ENCODE measurements at places on chromosomes 12 and 14.

DNA sequence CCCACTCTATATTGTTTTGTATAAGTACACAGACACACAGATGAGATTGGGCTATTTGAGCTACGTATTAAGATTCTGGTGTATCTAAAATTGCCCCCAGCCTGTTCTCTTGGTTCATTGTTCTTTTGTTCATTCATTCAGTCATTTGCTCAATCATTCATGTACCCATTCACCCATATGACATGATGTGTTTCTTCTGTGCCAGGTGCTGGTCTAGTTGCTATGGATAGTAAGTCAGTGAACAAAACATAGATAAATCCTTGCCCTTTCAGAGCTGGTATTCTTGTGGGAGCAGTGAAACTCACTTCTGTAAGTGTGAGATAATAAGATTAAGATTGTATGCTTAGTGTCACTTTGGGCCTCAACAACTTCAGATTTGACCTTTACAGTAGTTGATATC, 191.3 kb downstream of the TMTC2 start:
- no peak for DNase-seq

GRCh38 chr12:29589851-29590250, 92.4 kb upstream of the OVCH1 start:
- DNase-seq: no peak

GRCh38 chr12:19052689-19053088, 76.8 kb upstream of the PLEKHA5 start:
- no peak for DNase-seq

DNA sequence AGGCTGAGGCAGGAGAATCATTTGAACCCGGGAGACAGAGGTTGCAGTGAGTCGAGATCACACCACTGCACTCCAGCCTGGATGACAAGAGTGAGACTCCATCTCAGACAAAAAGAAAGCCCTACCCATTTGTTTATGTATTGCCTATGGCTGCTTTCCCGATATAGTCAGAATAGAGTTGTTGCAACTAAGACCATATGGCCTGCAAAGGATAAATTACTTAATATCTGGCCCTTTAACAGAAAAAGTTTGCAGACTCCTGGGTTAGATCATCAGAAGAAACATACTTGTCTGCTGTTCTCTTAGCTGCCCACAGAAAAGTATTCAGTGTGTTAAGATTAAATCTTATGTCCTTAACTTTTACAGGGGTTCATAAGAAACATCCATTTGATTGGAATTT, 122.4 kb upstream of the VASH1 start:
- DNase-seq: no peak

DNA sequence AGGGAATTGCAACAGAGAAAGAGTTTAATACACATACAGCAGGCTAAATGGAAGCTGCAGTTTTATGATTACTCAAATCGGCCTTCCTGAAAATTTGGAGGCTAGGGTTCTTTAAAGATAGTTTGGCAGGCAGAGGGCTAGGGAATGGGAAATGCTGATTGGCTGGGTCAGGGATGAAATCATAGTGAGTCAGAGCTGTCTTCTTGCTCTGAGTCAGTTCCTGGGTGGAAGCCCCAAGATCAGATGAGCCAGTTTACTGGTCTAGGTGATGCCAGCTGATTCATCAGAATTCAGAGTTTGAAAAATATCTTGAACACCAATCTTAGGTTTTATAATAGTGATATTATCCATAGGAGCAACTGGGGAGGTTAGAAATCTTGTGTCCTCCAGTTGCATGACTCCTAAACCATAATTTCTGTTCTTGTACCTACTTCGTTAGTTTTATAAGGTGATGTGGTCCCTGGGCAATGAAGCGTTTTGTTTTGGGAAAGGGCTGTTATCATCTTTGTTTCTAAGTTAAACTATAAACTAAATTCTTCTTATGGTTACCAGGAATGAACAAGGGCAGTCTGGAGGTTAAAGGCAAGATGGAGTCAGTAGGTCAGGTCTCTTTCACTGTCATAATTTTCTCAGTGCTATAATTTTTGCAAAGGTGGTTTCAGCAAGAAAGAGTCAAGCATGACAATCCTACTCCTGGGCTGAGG, 257.8 kb upstream of the CCDC196 start:
- no peak for DNase-seq

Measured in SW 1271 (cell line).